IMR-90 (cell line): ENCODE measurements at places on chromosomes 6 and 20. TPM values are rescaled to one million over a fixed set of nuclear protein-coding genes. Genes with fewer than 3 reads are reported as not detected.

Gene CLIC5
- not detected in 2 replicates for total RNA-seq

Gene RIPOR2
- total RNA-seq: 0.83 and 1.1 TPM in 2 replicates

Gene WFDC5
- not detected in 2 replicates for total RNA-seq

Gene PRPH2
- 0.83 and 1.1 TPM in 2 replicates for total RNA-seq

Gene CNR1
- total RNA-seq: not detected in 2 replicates

Gene SPATA25
- total RNA-seq: 0.18 TPM in 1 of 2 replicates, not detected in the other

Gene ELOVL4
- 2.3 and 5.0 TPM in 2 replicates for total RNA-seq

Gene PHACTR3
- not detected in 2 replicates for total RNA-seq

Gene PDYN
- not detected in 2 replicates for total RNA-seq

Gene NCOA7
- 12.9 and 17.2 TPM in 2 replicates for total RNA-seq

- no peak for DNase-seq
These were observed 766.8 kb upstream of the MAN1A1 start for GRCh38 chr6:120116343-120116742.

GRCh38 chr6:138456401-138456790 is 42.9 kb downstream of the NHSL1 start:
- DNase-seq: no peak

GRCh38 chr6:82365016-82365795 is 1.6 kb downstream of the TPBG start:
- peak; percentile 35 for DNase-seq

- DNase-seq: no peak
These were observed 28.4 kb upstream of the LY86 start for GRCh38 chr6:6559994-6560570.

- DNase-seq: peak; percentile 51
These were observed 8.3 kb downstream of the PI16 start for GRCh38 chr6:36962874-36963273.

GRCh38 chr20:38434301-38434741 is 807 bp downstream of the SNHG17 start:
- DNase-seq: peak; percentile 23

DNA sequence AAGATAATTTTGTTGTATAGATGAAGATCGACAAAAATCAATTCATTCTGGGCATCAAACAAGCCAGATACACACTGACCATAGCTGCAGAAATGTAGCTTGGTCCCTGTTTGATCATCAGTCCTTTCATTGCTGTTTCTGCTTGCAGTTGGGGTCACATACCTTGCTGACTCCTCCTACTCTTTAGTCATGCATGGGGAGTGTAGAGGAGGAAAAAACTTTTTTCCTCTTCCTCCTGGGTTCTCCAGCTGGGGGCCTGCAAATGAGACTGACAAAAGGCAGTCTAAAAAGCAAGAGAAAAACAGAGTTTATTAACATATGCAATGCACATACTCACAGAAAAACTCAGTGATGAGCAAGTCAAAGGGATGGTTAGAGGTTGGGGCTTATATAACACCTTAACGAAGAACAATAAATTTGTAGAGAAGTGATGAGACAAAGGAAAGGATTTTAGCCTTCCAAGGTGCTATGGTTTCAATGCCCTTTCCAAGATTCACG is 105.8 kb downstream of the QRSL1 start:
- DNase-seq: no peak

- DNase-seq: no peak
These were observed 106.5 kb downstream of the HTR1B start for GRCh38 chr6:77356821-77357220.

- DNase-seq: peak; percentile 43
These were observed 184.1 kb downstream of the MTFR2 start for GRCh38 chr6:136066005-136066404.

DNA sequence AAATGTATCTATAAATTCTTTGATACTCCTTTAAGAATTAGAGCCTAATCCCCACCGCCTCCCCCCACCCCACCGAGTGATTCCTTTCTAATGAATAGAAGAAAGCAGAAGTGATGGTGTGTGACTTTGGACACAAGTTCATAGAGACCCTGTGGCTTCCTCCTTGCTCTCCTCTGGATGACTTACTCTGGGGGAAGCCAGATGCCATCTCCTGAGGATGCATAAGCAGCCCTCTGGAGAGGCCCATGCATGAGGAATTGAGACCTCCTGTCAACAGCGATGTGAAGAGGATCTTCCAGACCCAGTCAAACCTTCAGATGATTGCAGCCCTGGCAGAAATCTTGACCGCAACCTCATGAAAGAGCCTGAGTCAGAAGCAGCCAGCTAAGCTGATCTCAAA is 21.1 kb downstream of the AHCY start:
- no peak for DNase-seq

DNA sequence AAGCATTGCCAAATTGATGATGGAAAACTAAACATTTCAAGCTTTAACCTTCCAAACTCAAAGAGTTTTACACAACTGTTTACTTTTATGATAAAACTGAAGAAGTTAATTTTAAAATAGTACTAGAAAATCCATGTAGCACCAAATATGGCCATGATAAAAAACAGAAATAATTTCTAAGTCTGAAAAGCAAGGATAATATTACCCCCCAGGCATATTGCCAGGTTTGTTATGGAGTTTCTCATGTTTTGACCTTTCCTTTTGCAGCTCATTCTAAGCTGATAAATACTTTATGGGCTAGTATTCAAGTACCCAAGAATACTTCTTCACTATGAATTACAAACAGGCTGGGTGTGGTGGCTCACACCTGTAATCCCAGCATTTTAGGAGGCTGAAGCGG is 209.9 kb upstream of the ZFP64 start:
- DNase-seq: no peak

DNA sequence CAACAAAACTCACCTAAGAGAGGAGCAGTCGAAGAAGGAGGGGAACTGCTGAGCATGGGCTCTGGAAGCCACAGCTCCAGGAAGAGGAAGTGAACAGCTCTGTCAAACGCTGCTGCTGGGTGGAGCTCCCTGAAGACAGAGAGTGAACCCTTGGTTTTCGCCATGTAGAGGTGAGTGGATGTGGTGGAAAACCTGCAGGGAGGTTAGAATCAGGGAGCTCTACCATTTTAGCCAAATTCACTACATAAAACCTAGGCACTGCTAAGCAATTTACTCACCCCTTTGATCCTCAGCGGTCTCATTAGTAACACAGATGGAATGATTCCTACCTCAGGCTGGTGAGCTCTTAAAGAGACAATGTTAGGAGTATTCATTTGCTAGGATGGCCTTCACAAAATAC is 19.4 kb upstream of the TFAP2A start:
- peak; percentile 8 for DNase-seq

DNA sequence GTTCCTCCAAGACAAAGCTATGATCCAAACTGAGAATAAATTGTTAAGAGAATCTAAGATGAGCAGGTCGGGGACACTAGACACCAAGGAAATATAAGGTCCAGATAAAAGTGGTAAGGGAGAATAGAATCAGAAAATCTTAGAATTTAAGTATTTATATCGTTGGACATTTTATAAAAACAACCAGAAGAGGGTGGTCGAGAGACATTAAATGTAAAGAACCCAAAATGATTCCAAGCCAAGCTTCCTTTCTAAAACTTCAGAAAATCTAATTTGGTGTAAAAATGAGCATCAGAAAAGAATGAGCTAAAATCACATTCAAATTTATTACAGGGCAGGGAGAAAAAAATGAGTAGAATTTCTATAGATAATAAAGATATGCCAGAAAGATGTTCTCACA is 97.8 kb upstream of the OGFRL1 start:
- peak; percentile 52 for DNase-seq

DNA sequence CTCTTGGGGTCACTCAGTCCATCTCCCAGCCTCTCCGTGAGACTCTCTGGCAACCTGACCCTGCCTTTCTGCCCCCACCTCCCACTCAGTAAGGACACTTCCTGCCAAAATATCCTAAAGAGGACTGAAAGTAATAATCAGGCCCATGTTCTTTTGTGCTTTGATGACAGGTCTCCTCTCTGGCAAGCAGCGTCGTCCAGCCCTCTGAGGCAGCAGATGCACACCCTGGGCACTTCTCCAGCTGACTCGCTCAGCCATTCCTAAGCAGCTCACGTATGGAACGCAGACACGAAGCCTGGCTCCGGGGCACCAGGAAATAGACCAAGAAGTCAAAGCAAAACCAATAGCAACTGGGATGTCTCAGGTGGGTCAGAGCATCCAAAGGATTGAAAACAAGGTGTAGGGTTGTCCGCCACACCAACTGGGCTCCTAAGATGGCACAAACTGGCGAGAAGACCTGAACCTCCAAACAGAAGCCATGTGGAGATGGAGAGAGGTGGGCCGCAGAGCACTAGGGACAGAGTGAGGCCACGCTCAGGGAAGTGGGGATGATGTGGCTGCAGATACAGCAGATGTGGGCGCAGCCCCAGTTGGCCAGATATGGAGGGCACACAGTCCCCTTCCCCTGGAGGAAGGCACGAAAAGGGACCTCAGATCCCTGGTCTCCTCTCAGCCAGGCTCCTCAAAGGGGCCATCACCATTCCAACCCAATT is 99.3 kb downstream of the PRND start:
- peak; percentile 88 for DNase-seq

DNA sequence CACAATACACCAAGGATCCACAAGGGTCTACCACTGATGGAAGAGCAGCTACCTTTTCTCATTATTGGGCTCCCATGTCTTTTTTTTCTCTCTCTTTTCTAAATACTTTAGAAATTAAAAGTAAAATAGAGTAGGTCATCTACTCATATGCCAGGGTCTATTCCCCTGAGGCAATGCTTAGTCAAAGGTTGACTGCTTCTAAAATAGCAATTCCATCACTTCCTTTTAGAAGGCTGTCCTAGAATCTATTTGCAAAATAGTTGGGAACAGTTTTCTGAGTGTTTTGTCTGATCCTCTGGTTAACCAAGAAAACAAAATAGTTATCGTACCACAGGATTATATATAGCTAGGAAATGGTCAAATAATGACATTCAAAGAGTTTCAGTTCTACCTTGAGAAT is 174.1 kb downstream of the COL21A1 start:
- no peak for DNase-seq
